ENCODE measurements at places on chromosomes 11 and 22.

DNA sequence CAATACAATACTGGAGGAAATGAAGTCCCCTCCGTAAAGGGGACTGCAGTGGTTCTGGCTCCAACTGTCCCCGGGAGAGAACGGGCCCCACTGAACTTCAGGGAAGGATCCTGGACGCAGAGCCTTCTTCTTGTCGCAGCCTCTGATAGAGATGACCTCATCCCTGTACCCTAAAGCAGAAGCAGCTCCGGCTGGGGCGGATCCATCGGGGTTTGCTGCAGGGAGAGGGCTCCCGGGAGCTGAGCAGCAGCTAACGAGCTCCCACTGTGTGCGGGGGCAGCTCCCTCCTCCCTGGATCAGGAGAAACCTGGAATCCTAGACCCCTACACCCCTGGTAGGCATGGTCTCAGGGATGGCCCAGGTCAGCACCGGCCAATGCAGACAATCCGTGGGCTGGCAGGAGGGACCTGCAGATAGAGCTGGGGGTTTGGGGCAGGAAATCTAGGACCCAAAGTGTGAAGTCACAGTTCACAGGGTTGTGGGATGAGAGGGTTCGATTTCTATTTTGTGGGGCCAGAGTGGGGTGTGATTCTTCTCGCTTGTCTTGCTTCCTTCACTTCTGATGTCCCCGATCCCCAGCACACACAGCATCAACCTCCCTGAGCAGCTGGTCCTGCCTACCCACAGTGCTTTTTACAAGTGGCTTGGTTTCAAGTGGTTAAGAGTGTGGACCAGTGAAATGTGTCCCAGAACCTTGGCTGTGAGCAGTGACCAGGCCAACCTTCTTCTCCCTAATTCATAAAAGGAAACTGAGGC lies 12.9 kb downstream of the KIAA0930 start:
- DNase-seq: no peak

DNA sequence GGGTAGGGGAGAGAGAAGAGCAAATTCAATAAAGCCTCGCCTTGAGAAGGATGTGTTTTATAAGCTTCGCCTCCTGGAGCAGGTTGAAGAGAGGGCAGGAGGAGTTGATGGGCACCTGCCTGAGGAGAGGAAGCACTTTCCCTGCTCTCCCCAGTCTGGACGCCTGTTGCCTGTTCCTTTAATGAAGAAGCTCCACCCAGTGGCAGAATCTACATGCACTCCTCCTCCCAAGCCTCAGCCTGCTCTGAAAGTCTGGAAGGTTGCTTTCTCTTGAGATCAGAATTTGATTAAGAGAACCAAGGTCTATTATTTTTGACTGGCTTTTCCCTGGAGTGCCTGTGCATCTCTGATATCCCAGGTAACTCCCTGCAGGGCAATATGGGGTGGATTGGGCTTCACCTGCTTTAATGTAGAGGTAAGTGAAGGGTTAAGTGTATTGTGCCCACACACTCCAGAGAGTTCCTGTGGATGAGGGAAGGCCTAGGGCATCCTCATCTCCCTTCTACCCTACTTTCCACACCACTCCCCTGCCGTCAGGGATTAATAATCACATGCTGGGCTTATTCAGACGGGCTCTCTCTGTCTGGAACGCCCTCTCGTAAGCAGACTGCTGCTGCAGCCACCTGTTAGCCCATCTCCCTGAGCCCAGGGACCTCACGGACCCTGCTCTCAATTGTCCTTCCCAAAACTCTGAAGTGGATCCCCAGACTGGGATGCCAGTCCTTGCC lies 22.3 kb downstream of the NTM start:
- no peak for DNase-seq

DNA sequence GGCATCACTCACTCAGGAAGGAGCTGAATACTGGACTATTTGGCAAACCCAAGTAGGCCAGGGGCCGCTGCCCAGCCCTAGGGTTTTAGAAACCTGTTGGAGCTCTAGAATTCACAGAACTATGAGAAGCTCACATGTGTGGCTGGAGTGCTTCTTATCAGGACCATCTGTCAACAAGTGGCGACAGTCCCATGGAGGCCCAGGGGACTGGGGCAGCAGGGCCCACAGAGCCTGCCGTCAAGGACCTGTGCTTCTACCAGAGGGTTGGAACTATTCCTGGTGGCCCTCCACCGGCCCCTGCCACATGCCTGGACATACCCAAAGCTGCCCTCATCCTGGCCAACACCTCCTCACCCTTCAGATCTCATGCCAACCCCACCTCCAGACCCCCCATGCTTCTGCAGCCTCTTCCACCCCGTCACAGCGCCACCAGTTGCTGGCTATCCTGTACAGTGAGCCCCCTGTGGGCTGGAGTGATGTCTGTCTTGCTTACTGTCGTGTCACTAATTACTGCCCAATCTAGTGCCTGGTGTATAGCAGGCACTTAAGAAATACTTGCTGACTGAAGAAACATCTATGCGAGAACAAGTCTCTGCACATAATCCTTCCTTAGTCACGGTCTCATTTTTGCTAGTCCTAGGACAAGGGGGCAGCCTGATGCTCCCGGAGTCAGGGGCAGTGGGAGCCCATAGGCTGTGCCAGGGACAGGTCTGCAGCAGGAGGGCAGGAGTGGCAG lies 27.2 kb upstream of the RASL10A start:
- no peak for DNase-seq

DNA sequence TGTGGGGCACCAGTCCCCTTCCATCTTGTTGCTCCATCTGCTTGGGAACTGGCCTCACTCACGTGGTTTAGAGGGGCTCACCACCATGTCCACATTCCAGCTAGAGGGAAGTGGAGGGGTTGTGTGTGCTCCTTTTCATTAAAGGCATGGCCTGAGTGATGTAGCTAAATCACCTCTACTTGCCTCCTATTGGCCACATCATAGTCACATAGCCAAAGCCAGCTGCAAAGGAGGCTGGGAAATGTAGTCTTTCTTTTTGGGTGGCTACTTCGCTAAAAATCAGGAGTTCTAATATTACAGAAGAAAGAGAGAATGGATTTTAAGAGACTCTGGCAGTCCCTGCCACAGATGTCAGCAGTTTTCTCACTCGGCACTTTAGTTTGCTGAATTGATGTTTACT lies 63.0 kb upstream of the ALX4 start:
- no peak for DNase-seq

DNA sequence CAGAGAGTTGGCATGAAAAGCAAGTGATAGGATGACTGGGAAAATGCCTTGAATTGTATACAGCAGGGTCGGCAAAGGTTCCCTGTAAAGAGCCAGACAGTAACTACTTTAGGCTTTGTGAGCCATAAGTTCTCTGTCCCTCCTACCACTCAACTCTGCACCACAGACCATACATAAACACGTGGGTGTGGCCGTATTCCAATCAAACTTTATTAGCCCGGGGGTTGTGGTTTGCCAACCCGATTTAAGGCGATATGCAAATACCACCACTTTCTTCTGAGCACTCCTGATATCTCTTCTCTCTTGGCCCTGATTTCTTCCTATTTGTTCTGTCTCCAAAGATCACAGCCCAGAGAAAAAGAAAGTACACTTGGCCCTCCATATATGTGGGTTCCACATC lies 87.5 kb downstream of the MN1 start:
- no peak for DNase-seq

All from stimulated activated CD4-positive, alpha-beta T cell treated with anti-CD3 and anti-CD28 coated beads, Interleukin-12 subunit alpha, Interleukin-12 subunit beta, amount 100 ng/mL, for 4 hours (primary cell).